ENCODE measurements at places on chromosomes 2 and 18.

DNA sequence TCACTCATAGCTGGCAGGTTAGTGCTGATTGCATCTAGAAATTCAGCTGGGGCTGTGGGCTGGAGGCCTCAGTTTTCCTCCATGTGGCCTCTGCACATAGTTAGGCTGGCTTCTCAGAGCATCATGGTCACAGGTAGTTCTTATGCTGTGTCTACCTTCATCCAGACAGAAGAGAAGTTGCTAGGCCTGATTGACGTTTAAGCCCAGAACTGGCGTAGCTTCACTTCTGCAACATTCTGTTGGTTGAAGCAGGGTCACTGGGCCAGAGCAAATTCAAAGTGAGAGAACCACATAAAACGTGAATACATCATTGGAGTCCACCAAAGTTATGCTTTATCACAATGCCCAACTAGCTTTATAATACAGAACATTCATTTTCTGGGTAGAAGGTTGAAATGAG is 116.0 kb downstream of the SPP2 start:
- DNase-seq, result no peak

GRCh38 chr18:57023275-57023882 is 123.5 kb upstream of the BOD1L2 start:
- no peak for DNase-seq

GRCh38 chr2:172448544-172449267 is 21.3 kb downstream of the ITGA6 start:
- no peak for DNase-seq

GRCh38 chr2:77579076-77579769 is 57.0 kb upstream of the LRRTM4 start:
- DNase-seq, result no peak

GRCh38 chr2:54572262-54572635 is 116.1 kb downstream of the SPTBN1 start:
- peak; percentile 68 for DNase-seq

DNA sequence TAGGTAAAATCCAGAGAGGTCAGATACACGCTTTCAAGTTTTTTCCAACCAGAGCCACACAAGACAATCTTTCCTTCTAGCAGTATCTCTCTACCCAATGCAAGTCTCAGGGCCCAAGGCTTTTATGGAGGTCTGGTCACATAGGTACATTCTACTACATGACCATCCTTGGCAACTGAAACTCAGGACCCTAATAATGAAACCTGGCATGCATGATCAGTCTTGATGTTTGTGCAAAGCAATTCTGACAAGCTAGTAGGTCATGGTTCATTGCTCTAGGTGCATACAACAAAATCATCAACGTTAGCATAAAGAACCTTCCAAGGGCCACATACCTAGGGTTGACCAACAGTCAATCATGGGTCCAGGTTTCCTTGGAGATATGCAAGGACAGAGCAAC is 33.2 kb upstream of the CCDC88A start:
- DNase-seq, result no peak

- DNase-seq, result peak; percentile 49
Observed at GRCh38 chr18:22703883-22704585, 229.1 kb upstream of the RBBP8 start.

- DNase-seq, result no peak
Observed at GRCh38 chr2:150483532-150483931, 3.9 kb downstream of the RND3 start.

DNA sequence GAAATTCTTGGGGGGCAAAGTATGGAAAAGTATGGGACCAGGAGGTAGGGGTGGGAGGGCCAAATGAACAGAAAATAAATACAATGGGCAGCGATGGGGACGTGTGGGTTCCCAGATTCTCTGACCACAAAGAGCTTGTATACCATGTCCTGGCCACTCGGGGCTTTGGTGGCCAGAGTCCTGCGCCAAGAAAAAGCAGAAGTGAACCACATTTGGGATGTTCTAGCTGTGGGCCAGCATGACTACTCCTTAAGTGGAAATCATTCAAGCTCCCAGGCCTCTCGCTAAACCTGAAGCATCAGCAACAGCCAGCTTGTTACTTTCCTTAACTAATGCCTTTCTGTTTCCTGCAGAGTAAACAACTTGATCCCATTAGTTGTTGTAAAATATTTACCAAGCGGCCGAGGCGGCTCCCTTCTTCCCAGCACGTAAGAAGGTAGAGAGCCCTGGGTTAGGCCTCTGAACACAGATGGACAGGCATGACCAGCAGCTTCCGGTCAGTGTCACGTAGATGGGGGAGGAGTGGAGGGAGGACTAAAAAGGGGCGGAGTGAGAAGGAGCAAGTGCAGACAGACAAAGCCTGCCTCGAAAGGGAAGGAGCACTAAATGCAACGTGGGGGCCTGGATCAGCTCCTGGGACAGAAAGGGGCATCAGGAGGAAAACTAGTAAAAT is 88.2 kb downstream of the GALNT14 start:
- DNase-seq, result no peak

DNA sequence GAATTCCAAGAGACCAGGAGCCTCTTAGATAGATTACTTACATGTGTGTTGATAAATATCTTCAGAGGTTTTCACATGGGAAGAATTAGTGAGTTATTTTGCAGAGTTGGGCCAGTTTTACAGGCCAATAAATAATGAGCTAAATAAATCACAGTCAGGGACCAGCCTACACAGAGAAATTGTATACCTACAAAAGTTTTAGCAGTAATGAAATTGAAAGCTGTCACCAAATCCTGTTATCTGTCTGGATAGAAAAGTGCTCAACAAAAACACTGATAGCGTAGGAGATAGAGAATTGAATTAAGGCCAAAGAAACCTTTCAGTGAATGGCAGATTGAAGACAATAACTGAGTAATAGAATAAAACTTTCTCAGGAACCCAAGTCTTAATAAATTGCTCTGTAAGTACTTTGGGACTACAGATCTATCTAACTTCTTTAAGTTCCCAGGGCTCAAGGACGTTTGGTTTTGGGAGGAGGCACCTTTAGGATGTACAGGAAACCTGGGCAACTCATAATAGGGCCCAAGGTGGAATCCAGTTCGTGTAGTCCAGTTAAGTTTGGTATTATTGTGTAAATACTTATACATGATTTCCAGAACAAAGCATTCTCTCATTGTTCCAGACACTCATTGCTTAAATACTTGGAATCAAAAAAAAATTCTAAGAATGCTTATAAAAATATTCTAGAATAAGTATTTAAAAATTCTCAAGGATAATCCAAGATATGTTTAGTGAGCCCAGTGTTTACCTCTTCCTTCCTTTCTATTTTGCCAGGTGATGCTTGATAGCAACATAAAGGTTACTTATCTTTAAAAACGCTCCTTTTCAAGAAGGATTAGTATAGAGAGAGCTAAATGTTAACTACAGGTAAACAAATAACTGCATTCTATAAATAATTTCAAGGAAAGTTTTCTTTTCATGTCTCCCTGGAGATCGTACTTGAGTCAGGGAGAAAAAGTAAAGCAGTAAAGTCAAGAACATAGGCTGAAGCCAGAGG is 134.5 kb downstream of the NCKAP5 start:
- no peak for DNase-seq

DNA sequence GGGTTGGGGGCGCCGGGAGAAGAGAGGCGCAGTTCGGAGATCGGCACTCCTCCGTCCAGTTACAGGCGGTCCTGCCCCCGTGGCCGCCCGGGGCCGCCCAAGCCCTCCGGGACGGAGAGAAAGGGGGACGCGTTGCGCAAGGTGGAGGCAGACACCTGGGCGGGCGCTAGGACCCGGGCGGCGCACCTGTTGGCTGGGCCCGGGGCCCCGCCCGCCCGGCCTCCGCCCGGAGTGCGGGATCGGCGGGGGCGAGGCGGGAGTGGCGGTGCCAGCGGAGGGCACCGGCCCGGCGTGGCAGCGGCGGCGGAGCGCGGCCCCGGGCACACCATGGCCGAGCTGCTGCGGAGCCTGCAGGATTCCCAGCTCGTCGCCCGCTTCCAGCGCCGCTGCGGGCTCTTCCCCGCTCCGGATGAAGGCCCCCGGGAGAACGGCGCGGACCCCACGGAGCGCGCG is at the start of gene SGPP2:
Gene SGPP2 (plus strand): TSS at position 268 of the 453 bp plus-strand sequence. CDS start 60 bp downstream, at position 328.
- no peak for DNase-seq

GRCh38 chr2:194319222-194319992 is 1337.6 kb upstream of the SLC39A10 start:
- DNase-seq, result no peak

DNA sequence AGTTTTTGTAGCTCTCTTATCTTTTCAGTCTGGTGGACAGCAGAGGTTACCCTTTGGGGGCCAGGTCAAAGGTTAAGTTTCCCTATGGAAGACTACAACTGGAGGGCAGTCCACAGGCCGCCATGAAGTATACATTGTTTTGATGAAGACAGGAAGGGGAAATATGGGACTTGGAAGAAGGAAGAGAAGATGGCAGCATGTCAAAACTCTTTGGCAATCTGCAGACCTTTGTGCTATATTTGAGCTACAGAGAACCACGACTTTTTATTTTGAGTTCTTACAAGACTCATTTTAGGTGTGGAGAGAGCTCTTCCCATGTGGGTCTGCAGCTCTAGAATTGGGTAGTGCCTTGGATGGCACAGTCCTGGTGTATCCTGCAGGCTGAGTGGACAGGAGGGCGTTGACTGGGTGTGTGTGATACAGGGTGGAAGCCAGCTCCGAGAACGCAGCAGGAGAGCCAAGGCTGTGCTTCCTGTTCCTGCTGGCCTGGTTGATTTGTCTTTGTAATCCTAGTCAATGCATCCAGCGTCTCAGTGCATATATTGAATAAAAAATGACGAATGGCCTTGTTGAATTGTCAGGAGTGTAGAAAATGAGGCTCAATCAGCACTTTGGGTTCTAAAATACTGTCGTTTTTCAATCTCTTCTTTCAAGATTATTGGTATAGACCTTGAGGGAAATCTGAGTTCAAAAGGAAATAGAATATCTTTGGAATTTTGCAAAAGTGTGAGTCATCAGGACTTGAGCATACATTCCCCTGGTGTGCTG is 11.5 kb downstream of the ITGA6 start:
- no peak for DNase-seq

GRCh38 chr2:186308347-186308746 is 177.7 kb upstream of the ZC3H15 start:
- DNase-seq, result no peak

- no peak for DNase-seq
Observed at GRCh38 chr2:9250498-9251153, 44.0 kb downstream of the ASAP2 start.

- DNase-seq, result no peak
Observed at GRCh38 chr2:86364894-86365293, 27.5 kb upstream of the REEP1 start.

DNA sequence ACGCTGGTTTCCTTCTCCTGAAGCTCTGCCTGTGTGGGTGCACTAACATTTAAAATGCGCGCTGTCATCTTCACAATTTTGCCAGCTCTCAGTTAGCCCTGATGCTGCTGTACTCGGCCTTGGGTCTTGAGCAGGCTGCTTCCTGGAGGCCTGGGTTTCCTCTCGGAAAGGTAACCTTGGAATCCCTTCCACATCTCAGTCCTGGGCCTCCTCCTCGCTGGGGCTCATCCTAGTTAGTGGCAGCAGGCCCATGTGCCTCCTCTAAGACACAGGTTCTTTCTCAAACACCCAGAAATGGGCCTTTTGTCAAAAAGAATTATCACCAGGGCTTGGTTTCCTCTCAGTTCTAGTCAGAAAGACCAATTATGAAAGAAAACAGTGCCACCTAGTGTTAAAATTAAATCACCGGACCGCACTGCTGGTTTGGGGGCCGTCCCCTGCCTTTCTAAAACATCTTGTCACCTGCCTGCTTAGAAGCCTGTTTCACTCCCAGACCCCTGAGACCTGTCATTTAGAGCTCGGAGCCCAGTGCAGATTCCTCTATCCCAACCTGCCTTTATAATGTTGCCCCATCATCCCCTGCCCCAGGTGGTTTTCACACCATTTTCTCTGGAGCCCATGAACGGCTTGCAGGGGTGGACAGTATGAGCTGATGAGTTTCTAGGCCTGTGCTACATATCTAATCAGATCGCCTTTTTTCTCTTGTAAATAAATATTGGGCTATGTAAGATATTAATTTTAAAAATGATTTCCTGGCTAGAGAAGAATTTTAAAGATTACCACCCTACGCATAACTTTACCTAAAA is 42.4 kb downstream of the HK2 start:
- peak; percentile 70 for DNase-seq

- no peak for DNase-seq
Observed at GRCh38 chr2:234680688-234681619, 184.1 kb upstream of the ARL4C start.

DNA sequence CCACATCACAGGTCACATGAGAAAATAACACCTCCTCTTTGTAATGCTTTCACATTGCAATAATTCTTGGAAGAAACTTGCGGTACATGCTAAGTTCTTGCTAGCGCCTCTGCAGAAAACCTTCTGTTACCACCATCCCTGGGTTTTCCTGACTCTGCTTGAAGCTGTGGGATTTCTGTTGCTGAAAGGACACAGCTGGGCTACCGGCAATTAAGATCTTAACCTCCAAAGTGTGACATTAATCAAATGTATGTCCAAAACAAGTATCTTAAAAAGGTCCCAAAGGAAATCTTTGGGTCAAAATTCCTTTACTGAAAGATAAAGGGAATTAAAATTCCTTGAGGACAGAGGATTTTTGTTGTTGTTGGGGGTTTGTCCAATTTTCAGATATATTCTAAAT is 7.5 kb downstream of the CCBE1 start:
- no peak for DNase-seq

- DNase-seq, result peak; percentile 54
Observed at GRCh38 chr2:19349911-19350677, 8.3 kb downstream of the OSR1 start.

DNA sequence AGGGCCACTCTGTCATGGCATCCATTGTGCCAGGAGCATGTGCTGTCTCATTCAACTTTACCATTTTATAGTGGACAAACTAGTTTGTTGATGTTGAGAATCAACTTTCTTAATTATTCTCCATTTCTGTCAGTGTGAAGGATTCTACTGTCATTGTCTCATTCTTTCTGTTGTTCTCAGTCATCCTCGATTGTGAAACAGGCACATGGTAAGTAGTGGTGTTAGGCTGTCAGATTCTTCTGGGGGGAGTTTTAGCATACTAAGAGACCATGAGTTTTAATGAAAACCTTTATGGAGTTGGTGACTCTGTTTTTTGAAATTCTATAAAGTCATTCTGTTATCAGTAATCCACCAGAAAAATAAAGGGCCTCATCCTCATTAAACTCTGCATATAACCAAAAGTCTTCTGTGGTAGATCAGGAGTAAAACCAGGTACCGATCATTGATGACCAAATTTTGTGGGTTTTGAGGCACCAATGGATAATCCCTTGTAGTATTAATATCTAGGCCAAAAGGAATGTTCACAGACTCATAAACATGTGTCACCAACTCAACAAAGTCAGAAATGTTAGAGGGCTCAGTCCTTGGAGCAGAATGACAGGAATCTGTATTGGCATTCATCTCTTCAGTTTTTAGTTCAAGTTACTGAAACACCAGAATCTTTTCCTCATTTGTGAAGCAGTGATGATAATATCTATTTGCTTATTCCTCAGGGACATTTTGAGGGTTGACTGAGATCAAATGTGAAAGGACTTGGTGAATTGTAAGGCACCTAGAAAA is 73.2 kb downstream of the CERS6 start:
- DNase-seq, result no peak

GRCh38 chr18:42072407-42072806 is 117.4 kb downstream of the PIK3C3 start:
- no peak for DNase-seq

- no peak for DNase-seq
Observed at GRCh38 chr2:60745761-60746160, 10.3 kb upstream of the PAPOLG start.

- peak; percentile 37 for DNase-seq
Observed at GRCh38 chr2:172106108-172106961, 3.6 kb upstream of the DLX2 start.

Data from activated CD4-positive, alpha-beta T cell treated with anti-CD3 and anti-CD28 coated beads, Interleukin-2, amount 50 U/mL, for 16 hours (primary cell).